ENCODE measurements at places on chromosomes 4 and X.

DNA sequence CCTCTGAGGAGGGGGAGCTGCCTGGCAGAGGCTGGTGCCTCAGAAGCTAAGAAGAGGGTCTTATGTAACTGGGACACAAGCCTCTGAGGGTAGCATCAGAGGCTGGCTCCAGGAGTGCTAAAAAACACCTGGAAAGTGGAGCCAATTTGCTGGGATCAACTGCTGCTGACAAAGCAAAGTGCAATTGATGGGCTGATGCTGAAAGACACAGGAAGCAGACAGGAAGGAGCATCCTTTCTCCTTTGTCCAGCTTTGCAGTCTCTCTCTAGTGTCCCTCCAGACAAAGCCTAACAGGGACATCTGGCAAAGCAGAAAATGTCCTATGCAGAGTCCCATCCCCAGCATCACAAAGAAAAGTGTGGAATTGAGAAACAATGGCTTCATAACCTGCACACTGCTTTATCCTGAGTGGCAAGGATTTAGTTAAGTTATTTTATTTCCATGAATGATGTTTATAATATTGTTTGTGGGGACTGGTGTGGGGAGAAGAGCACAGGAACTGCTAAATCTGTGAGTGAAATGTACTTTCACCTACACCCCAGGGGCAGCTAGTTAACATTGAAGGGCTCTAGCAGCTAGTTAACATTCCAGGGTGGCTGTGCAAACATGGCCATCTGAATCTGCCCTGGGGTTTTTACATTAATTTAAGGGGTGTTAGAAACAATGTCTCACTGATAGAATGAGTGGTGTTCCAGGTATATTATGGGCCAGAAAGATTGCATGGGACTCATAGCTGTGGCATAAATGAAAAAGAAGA lies 25.6 kb upstream of the MBTPS2 start:
- no peak for DNase-seq

GRCh38 chr4:27908356-27908755 lies 1047.7 kb downstream of the STIM2 start:
- no peak for DNase-seq

GRCh38 chr4:155761916-155762315 lies 3.1 kb downstream of the GUCY1B1 start:
- no peak for DNase-seq

DNA sequence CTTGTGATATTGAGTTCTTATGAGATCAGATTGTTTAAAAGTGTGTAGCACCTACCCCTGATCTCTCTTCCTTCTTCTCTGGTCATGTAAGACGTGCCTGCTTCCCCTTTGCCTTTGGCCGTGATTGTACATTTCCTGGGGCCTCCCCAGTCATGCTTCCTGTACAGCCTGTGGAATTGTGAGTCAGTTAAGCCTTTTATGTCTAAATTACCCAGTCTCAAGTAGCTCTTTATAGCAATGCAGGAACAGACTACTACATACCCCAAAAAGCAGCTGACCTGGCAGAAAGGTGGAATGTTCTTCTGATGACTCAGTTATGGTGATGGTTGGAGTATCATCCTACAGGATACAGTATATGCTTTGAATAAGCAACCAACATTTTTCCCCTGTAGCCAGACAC lies 11.4 kb upstream of the MCUB start:
- DNase-seq, result no peak

GRCh38 chr4:175772170-175772705 lies 39.8 kb downstream of the GPM6A start:
- DNase-seq, result no peak

- DNase-seq, result no peak
These were observed 73.9 kb upstream of the HGFAC start for GRCh38 chr4:3367866-3368265.

GRCh38 chr4:74320559-74321118 lies 12.4 kb downstream of the EPGN start:
- DNase-seq, result peak; percentile 15

- DNase-seq, result no peak
These were observed 252.6 kb downstream of the TMEM47 start for GRCh38 chrX:34404386-34405070.

DNA sequence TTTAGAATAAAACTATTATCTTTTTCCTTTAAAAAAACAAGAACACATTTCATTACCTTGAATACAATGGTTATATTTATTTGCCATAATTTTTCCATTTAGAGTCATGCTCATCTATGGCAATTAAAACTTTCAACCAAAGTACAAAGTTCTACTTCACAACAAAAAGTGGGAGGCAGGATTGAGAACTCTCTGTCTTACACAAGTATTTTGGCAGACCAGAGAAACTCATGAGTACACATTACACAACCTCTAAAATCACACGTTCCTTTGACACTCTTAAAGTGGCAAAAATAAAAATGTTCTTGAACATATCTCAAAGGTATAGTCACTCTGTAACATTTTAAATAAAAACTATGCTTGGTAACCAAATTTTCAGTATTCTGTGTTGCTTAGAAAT lies 213.4 kb downstream of the IL15 start:
- DNase-seq, result no peak

- no peak for DNase-seq
These were observed 183.7 kb downstream of the EVC2 start for GRCh38 chr4:5524446-5525299.

GRCh38 chrX:108088511-108088910 lies 2.8 kb downstream of the PSMD10 start:
- no peak for DNase-seq

- DNase-seq, result no peak
These were observed 131.0 kb downstream of the PRKX start for GRCh38 chrX:3582451-3582850.

DNA sequence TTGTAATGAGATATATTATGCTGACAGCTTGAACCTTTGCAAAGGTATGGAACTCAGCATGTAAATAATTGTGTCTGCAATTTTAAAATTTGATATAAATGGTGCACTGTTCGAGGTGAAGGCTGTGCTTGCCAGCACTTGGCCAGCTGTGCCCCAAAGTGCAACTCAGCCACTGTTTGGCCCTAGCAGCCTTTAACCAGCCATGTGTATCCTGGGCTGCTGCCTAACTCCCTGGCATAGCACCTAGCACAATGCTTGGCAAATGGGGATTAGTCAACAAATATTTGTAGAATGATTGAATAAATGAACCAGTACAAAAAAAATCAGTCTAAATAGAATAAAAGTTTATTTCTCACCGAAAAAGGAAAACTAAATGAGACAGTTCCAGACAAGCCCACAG lies 83.8 kb upstream of the ZIC3 start:
- DNase-seq, result no peak

DNA sequence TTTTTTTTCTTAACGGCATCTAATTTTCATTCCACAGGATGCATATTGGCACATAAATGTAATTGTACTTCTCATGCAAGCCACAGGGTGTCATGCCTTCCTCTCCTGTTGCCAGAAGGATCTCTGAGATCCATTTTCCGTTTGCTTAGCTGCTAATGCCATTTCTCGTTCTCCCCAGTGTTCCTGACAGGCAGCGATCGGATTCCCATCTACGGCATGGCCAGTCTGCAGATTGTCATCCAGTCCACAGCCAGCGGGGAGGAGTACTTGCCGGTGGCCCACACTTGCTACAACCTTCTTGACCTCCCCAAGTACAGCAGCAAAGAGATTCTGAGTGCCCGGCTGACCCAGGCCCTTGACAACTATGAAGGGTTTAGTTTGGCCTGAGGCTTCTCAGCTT lies 8.9 kb upstream of the NAP1L5 start:
- no peak for DNase-seq

- no peak for DNase-seq
These were observed 415.8 kb downstream of the STIM2 start for GRCh38 chr4:27276307-27277073.

- DNase-seq, result no peak
These were observed 17.5 kb upstream of the TBC1D1 start for GRCh38 chr4:37873386-37873785.

DNA sequence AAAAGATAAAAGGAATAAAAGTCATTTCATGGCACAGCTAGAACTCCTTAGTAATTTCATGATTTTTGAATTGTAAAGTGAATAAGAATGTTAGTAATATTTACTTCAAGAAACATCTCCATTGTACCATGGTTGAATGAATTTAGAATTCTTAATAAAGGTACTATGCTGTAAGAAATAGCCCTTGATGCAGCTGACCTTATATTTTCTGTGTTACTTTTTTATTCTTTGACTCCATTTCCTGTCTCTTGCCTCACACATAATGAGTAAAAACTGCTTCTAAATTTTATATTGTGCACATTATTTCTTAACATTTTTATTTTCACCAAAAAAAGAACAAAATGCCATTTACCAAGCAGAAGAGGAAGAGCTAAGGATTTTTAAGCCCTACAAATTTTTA lies 81.9 kb upstream of the PDHA2 start:
- DNase-seq, result no peak

- DNase-seq, result no peak
These were observed 225.2 kb upstream of the LEF1 start for GRCh38 chr4:108393890-108394472.

- no peak for DNase-seq
These were observed 58.9 kb downstream of the NAF1 start for GRCh38 chr4:163107754-163108153.

DNA sequence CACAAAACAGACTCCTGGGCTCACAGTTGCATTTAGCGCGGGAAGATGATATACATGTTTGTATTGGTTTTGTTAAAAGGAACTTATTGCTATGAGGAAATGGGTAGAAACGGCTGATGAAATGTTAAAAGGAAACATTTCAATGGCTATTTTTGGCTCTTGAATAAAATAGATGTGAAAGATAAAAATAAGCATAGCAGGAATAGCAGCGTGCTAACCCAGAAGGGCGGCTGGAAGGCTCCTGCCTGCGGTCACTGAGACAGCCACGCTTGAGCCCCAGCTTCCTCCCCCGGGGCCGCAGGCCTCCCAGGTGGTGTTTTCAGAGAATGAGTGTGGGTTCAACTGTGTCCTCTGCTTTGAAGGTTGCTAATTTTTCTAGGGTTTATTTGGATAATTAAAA lies 35.0 kb upstream of the CLCN4 start:
- no peak for DNase-seq

DNA sequence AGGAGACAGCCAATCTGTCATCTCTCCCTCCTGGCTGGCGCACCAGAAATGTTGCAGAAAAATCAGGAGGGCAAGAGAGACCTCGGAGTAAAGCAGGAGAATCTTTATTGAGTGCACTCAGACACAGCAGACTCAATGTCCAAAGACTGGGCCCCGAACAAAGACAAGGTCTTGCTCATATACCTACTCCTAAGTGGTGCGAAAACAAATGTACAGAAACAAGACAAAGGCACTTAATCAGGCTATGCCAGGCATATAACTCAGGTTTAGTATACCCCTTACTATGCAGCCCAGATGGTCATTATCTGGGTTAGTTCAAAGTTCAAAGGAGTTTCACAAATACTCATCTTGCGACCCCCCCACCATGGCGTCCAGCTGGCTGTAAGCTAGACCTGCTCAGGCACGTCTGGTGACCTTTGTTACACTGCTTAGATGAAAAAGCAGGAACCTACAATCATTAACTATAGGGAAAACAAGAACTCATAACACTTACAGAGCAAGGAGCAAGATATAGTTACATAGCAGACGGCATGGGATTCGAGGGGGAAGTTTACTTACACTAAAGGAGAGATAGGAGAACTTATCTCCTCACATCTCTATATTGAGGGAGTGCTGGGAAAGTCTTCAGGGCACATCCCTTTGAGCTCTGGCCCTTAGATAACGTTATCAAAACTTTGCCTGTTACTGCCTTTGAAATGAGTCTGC lies 27.5 kb downstream of the SULT1E1 start:
- DNase-seq, result no peak

- no peak for DNase-seq
These were observed 284.1 kb upstream of the TENM3 start for GRCh38 chr4:181959121-181959520.

- no peak for DNase-seq
These were observed 116.1 kb downstream of the ARHGAP10 start for GRCh38 chr4:147847751-147848590.

DNA sequence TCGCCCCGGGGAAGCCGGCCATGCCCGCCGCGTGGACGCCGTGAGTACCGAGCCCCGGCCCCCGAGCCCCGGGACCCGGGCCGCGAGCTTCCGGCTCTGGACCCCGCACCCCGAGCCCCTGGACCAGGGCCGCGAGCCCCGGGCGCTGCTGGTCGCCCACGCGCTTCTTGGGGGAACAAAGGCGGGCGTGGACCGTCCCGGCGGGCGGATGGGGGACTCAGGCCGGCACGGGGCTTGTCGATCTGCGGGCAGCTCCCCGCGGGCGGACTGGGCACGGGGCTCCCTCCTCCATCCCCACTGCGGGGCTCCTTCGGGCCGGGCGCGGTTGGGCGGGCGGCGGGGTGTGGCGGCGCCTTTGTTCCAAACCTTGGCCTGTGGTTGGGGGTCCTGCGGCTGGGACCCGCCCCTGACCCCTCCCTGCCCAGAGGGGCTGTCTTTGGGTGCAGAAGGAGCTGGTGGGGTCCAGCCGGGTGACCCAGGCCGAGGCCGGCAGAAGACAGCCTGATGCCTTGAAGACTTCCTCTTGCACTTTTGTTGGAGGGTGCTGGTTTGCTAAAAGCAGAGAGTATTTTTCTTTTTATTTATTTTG lies 25.2 kb upstream of the ADD1 start:
- no peak for DNase-seq

DNA sequence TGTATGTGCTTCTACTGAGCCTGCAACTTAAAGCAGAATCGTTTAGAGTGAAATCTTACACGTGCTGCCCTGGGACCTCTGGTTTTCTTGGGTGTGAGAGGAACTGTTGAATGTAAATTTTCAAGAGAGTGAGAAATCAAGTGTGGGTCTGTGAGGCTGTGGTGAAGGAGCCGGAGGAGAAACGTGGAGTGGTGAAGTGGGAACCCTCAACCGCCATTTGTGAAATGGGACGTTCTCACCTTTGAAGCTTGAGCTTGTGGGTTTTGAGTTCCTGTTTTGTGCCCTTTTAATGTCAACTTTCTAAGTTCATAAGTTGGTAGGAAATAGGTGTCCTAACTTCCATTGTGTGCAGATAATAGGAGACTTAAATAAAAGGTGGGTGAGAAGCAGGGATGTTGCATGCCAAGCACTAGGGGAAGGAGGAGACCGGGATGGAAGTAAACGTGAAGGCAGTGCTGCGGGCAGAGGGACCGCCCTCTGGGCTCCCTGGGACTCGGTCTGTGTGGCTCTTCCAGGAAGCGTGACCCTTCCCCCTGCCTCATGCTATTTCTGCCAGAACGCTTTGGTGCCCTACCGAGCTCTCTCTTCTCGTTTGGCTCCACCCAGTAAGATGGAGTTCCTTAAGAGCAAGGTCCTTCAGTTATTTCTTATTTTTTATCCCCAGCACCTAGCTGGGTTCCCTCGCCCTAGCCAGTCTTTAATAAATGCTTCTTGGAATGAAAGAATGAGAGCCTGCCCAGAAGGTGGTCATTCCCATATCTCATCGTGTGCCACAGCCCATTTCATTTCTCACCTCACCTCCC lies 56.0 kb downstream of the TMEM131L start:
- DNase-seq, result peak; percentile 49

- DNase-seq, result no peak
These were observed 142.6 kb downstream of the EGF start for GRCh38 chr4:110055158-110055768.

DNA sequence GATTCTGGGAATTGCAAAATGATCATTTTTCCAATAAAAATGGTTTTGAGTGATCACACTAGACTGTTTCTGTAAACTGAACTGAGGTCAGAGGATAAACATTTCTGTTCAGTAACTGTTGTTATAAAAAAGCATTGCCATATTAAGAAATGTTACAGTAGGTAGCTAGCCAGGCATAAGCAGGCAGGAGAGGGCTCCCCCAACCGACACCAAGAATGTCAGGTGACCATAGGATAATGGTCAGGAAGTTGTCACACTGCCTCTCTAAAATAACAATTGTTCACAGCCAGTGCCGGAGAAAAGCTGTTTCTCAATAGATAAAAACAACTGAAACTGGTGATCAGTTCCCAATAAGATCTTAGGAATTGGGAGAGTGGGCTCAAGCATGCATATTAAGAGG lies 306.2 kb upstream of the SLIT2 start:
- DNase-seq, result no peak
